Hematopoietic multipotent progenitor cell (in vitro differentiated cells): ENCODE measurements at places on chromosomes 5 and 9.

GRCh38 chr9:38368731-38369130 lies 23.8 kb upstream of the ALDH1B1 start:
- no peak for DNase-seq

GRCh38 chr5:72587661-72588308 lies 80.6 kb upstream of the ZNF366 start:
- DNase-seq: no peak

DNA sequence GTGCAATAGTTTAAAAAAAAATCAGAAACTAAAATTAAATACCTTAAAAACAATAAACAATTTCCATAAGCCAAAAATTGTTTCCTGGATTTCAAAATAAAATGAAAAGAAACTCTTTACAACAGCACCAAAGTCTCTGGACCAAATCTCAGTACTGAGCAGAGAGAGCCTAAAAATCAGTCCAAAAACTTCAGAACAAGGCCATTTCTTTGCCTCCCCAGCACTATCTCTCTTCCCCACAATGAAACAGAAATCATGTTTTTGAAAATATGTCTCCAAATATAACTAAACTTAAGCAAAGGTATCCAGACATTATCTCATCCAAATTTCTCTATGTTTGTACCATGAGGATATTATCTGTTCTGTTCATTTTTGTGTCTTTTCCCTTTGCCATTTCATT lies 1.0 kb downstream of the FREM1 start:
- DNase-seq: no peak

DNA sequence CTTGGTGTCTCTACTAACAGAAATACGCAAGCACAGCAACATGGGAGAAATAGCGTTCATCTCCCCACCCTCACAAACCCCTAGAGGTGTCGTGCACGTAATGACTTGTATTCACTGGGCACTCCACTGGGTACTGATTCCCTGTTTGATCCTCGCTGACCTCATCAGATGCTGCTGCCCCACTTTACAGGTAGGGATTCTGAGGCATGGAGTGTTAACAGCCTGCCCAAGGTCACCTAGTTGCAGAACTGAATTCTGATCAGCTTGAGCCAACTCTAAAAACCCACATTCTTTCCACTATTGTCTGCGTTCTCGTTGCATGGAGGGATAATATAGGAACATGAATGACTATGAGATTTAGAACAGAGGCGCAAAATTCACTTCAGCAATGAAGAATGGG lies 96.3 kb downstream of the TRIO start:
- DNase-seq: no peak

GRCh38 chr9:22790329-22790728 lies 343.7 kb downstream of the DMRTA1 start:
- DNase-seq: no peak

GRCh38 chr9:10700915-10701314 lies 88.1 kb upstream of the PTPRD start:
- DNase-seq: no peak

- DNase-seq: no peak
Measured at GRCh38 chr5:72074251-72074650, 33.0 kb upstream of the MAP1B start.

GRCh38 chr5:110909950-110910349 lies 161.6 kb upstream of the TSLP start:
- no peak for DNase-seq

GRCh38 chr9:138015021-138015829 lies 137.6 kb downstream of the CACNA1B start:
- no peak for DNase-seq

GRCh38 chr9:127405344-127406125 lies 8.6 kb downstream of the SLC2A8 start:
- no peak for DNase-seq

DNA sequence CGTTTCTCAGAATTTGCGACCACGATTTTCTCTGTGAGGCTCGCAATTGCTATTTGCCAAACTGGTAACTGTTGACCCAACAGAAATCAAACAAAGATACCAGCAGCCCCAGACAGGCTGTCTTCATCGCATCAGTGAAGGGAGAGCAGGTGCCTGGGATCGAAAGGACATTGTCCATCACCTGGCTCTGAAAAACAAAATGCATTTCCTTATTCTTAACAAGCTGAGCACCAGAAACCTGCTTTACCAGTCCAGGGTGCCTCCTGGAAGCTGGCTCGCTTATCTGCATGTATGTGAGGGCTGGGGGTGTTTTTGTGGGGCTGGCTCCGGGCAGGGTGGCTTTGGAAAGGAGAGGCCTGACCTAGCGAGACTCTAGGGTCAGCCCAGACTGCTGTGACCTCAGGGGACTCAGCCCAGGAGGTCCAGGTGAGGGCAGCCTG lies 24.7 kb downstream of the WWC1 start:
- no peak for DNase-seq

DNA sequence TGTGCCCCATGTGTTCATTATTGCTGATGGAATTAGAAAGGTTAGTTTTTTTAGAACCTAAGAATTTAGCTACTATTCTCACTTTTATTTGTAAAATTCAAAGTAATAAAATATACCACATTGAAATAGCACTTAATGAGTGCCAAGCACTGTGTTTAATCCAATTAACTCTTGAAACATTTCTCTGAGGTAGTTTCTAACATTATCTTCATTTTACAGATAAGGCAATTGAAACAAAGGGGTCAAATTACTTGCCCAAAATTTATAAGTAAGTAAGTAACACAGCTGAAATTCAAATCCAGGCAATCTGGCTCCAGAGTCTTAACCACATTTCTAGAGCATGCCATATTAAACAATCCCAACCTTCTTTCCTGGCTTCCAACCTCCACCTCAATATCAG lies 84.2 kb downstream of the MLLT3 start:
- no peak for DNase-seq

GRCh38 chr5:16529306-16529705 lies 63.7 kb upstream of the ZNF622 start:
- no peak for DNase-seq

- DNase-seq: no peak
Measured at GRCh38 chr9:75147638-75148037, 59.3 kb downstream of the OSTF1 start.

GRCh38 chr9:130034570-130034969 lies 8.4 kb downstream of the FNBP1 start:
- no peak for DNase-seq
